ENCODE measurements at places on chromosomes 2 and 18. TPM values are rescaled to one million over a fixed set of nuclear protein-coding genes. Genes with fewer than 3 reads are reported as not detected.

DNA sequence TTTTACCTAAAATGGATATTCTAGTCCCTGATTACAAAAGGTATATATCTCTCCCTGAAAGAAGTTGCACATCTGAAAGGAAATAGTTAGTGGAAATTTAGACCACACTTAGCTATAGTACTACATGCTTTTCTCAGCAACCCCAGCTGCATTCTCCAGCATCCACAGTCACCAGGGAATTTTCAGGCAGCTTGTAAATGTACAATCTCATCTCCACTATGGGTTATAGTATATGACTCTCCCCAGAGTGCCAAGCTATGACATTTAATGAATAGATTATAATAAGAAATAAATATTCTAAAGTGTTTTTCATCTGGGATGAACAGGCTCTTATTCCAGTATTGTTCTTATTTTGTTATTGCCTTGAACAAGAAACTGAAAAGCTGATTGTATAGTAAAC, 197.6 kb upstream of the HNRNPA3 start:
- DNase-seq: no peak

DNA sequence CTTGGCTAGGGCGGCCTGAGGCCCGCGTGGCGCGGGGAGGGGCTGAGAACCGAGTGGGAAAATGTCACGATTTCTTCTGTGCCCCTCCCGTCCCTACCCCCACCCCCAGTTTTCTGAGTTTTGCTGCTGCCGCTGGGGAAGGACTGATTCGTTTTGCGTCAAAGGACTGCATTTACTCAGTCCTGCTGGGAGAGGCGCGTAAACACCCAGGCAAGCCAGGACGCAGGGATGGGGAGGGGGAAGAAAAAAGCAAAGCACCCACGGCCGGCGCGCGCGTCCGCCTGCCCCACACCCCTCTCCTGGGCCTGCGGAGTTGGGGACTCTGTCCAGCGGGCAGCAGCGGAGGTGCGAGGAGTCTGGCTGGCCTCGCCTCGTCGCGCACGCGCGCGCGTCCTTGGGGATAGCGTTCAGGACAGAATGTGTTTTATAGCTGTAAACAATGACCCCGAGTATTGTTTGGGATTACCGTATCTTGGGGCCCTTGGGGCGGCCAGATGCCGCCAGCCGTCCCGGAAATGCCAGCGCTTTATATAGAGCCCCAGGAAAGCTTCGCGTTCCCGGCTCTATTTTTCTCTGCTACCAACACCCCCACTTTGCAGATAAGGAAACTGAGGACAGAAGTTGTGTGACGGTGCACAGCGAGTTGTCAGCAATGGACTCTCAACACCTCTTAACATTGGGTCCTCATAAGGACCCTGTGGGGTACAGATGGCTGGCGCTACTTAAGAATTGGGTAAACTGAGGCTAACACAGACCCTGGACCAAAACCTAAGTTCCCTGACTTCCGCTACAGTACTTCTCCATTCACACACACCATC, 1.7 kb upstream of the FOSL2 start:
- no peak for DNase-seq

DNA sequence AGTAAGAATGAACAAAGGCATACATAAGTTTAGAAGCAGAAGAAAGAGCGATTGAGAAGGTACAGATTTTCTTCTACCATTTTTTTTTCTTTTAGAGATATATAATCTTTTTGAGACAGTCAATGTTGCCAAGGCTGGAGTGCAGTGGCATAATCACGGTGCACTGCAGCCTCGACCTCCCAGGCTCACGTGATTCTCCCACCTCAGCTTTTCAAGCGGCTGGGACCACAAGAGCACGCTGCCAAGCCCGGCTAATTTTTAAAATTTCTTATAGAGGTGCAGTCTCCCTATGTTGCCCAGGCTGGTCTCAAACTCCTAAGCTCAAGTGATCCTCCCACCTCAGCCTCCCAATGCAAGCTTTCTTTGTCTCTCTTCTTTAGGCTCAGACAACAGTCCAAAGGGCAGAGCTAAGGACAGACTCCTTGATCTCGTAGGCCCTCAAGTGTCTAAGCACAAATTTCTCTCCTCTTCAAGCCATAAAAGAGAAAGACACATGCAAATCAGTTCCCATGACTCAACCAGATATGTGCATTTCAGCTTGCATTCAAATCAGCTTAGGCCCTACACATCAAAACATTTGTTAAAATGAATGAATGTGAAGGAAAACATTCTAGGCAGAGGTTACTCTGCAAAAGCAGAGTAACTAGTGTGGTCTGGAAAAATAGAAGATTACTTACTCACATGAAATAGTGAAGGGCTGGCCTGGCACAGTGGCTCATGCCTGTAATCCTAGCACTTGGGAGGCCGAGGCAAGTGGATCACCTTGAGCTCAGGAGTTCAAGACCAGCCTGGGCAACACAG, 18.0 kb downstream of the ITSN2 start:
- no peak for DNase-seq

DNA sequence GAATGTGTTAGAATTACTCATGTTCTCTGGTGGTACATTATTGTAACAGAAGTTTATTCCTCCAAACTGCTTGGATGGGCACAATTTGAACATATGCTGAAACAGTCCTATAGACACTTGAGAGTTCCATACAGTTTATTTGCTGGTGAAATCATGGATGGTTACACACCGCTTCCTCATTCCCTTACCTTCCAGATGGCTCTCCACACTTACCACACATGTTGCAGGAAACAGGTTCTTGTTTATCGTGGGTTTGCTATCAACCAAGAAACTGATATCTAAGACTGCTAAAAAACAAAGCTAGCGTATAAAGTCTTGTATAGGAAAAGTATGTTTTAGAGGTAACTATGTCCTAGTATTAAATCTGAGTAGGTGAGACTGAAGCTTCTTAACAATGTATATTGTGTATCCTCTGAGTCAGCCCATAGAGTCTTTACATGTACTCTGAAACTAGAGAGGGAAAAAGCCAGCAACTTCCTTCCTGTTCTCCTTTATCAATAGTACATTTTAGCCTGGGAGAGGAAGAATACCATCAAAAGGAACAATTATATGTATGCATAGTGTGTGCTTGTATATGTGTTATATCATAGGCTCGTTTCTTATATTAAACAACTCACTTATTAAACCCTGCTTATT, 313.1 kb downstream of the PLCL1 start:
- no peak for DNase-seq

DNA sequence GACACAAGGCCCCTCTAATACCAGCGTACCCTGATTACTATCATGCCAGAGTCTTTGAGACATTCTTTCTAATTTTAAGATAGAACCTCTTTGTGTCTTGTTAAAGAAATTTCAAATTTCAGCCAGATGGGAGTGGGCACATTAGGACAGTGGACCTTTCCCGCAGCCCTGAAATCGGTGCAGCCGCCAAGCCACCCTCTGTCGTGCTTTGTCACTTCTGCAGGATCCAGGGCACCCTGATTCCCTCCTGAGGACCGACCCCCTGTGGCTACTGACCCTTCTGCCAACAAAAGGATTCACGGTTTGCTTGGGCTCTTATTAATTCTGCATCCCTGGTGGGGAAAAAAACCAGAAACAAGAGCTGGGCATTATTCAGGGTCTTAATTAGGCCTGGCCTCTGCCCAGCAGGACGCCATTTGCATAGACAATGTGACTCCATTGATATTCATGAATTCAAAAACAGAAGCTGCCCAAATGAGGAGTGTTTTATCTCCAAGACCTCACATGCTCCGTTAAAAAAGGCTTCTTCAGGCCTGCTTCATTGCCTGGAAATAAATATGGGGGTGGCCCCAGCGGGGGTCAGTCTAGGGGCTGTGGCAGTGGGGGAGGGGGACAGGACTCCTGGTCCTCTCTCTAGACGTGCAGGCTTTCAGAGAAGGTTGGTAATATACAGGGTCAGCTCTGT, 116.9 kb downstream of the ALPK2 start:
- no peak for DNase-seq

GRCh38 chr2:11389551-11390398, 45.3 kb upstream of the ROCK2 start:
- no peak for DNase-seq

DNA sequence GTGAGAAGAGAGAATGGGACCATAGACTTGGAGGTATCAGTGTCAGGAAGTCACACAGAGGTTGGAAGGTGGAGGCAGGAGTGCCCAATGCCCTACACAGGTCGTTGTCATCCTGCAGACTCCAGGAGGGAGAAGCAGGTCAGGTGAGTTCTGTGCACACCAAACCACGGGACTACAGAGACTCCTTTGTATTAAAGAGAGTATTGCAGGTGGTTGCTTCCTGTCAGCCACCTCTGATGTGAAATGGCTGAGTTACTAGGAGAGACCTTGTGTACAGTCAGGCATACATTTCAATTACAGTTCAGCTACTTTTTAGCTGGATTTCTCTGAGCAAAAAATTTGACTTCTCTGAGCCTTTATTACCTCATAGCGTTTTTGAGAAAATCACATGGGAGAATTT, 51.6 kb downstream of the SPP2 start:
- DNase-seq: no peak

DNA sequence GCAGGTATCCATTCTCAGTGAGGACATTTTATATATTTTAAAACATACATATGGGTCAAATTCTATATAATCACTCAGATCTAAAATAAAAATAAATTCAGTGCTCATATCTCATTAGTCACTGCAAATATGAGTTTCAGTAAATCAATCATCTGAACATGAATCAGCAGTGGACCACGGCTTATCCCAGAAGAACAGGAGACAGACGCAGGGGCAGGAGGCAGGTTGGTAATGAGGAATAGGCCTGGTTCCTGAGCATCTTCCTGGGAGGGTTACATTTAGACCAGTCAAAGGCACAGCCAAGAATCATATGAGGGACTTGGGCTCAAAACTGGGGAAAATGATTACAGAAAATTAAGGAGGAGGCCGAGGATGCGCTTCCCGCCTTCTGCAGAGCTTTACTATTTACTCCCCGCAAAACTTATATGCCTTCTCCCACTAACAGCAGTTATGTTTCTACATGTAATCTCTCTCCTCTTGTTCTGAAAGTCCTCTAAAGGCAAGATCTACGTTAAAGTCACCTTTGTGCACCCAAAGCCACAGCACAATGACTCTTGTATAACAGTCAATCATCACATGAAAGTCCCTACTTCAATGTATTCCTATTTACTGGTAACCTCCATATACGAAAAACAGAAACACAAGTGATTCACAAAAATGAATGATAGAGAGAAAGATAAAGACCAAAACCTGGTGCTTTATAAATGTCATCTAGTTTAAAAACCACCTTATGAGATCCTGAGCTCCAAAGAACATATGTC, 35.1 kb downstream of the SH3YL1 start:
- no peak for DNase-seq

- no peak for DNase-seq
Observed at GRCh38 chr2:195818106-195818505, 161.1 kb downstream of the SLC39A10 start.

DNA sequence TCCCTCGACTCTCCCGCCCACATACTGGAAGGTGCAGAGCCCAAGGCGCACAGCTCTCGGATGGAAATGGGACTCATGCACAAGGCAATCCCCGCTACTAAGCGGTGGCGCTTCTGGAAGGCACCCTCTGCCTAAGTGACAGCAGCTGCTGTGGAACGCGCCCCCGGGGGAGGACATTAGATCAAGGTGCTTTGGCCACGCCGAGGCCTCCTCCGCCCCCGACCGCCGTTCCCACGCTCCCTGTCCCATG, 202 bp downstream of the MCEE start:
- no peak for DNase-seq

DNA sequence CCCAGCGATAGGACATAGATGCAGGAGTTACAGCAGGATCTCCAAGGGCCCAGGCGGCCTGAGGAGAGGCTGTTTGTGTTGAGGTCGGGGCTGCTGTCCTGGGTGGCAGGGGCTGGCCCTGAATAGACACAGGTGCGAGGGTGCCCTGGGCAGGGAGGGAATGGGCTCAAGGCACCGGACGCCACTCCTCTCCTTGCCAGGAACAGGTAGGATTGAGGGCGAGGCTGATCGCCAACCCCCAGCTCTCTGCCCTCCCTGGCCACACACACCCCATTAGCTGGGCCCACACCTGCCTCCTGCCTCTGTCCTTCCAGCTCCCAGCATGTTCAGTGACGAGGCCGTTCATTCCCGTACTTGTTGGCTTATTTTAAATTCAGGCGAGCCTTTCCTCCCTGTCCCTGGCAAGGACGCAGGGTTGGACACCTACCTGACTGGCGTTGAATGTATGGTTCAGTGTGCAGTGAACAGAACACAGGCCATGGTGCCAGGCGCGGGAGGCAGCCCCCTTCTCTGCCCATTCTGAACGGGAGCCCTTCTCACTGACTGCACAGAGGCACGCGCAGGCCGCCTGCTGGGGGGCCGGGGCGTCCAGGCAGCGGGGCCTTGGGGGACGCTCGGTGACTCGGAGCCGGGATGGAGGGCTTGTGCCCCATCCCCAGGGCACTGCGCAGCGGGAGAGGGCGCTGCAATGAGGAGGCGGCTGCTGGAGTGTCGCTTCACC, 41.3 kb upstream of the SNED1 start:
- DNase-seq: no peak

GRCh38 chr18:23259701-23260681, 124.7 kb downstream of the CABLES1 start:
- no peak for DNase-seq

GRCh38 chr2:163348857-163349380, 386.9 kb downstream of the FIGN start:
- DNase-seq: no peak

DNA sequence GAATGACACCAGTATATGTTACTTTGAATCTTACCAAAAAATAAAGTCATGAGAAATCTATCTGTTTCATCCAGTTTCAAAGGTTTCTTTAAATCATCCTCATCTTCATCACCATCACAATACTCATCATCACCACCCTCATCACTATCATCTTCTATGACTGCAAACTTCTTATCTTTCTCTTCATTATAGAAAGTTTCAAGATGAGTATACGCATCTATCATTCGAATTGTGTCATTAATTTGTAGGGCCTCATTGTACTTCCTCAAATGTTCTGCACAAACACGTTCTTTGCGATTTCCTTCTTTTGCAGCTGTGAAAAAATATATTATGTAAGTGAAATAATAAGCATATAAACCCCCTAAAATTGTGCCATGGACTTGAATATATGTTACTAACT, 34.1 kb upstream of the FAP start:
- no peak for DNase-seq

DNA sequence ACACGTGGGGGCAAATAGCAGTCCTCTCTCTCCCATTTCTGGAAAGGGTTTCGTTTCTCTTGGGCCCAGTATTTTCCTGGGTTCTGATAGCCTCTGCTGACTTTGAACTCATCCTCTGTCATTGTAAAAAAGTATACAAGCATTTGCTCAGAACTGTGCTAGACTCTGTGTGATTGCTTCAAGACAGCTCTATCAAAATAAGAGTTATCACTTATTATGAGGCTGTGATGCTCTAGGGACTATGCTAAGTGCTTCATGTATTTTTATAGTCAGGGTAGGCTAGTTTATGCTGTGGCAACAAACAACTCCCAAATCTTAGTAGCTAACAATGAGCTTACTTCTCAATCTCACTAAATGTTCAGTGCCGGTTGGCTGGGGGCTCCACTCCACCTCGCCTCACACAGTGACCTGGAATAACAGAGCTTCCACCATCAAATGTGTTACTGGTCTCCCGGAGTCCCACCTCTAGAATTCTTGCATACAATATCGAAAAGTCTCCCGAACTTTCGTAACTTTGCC, 110.8 kb upstream of the CDC42EP3 start:
- DNase-seq: no peak

The CELF4 gene
- total RNA-seq: not detected

The BARD1 gene
- total RNA-seq: 11.1 TPM

The HOXD3 gene
- not detected for total RNA-seq

The DSC2 gene
- 0.05 TPM for total RNA-seq

The BCS1L gene
- 31.8 TPM for total RNA-seq

The HOXD1 gene
- total RNA-seq: not detected

The SCN3A gene
- not detected for total RNA-seq

The LHCGR gene
- total RNA-seq: not detected

The CNGA3 gene
- total RNA-seq: not detected

The SERPINB13 gene
- total RNA-seq: not detected

The SKOR2 gene
- not detected for total RNA-seq

The CRACDL gene
- 0.55 TPM for total RNA-seq

The GLI2 gene
- total RNA-seq: not detected
